ENCODE measurements at places on chromosomes 7 and 10. TPM values are rescaled to one million over a fixed set of nuclear protein-coding genes. Genes with fewer than 3 reads are reported as not detected.

DNA sequence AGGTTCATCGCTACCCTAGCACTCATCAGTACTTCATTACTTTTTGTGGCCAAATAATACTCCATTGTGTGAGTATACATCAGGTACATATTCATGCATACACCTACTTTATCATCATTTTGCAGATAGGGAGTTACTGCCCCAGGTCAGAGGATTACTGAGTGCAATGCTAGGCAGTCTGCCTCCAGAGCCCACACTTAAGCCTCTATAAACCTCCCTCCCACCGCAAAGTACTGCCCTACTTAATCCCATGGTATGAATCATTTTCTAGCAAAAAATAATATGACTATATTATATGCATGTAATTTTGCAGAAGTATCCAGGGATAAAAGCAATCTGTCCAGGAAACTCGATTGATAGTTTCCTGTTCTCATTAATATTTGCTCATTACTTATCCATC is 194.3 kb downstream of the GRID1 start:
- no peak for DNase-seq

GRCh38 chr7:4361774-4362173 is 320.3 kb upstream of the FOXK1 start:
- no peak for DNase-seq

LIPK gene
- not detected for total RNA-seq

DNA sequence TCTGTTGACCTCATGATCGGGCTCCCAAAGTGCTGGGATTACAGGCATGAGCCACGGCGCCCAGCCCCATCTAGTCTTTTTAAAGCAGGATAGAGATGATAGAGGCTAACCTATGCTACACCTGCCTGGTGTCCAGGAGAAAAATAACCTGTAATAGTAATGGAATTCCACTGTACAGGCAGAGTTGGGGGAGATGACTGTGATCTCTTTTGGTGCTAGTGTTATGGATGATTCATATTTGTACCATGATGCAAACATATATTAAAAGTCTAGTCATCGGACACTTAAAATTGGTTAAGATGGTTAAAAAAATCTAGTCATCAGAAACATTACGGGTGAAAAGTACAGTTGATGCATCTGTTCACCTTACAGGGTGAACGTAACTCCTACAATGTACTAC is 6.1 kb upstream of the SAR1A start:
- DNase-seq: no peak

TCAF2 gene
- total RNA-seq: 0.19 TPM

GRCh38 chr7:157177333-157177982 is 38.7 kb downstream of the UBE3C start:
- peak; percentile 66 for DNase-seq

DNA sequence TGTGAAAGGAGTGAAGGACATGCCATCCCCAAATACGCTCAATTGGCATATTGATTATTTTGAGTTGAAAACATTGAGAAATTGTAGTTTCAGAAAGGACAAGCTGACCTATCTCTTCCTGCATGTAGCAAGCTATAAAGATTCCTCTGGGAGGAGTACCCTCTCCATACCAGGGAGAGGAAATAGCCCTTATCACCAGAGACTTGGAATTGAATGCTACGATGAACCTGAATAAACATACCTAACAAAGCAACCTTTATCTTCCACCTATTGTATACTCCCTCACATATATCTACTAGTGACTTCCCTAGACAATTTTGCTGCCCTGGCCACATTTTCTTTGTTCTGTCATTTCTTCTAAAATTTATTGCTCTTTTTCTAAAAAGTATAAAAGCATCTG is 150.2 kb upstream of the EEPD1 start:
- DNase-seq: no peak

DNA sequence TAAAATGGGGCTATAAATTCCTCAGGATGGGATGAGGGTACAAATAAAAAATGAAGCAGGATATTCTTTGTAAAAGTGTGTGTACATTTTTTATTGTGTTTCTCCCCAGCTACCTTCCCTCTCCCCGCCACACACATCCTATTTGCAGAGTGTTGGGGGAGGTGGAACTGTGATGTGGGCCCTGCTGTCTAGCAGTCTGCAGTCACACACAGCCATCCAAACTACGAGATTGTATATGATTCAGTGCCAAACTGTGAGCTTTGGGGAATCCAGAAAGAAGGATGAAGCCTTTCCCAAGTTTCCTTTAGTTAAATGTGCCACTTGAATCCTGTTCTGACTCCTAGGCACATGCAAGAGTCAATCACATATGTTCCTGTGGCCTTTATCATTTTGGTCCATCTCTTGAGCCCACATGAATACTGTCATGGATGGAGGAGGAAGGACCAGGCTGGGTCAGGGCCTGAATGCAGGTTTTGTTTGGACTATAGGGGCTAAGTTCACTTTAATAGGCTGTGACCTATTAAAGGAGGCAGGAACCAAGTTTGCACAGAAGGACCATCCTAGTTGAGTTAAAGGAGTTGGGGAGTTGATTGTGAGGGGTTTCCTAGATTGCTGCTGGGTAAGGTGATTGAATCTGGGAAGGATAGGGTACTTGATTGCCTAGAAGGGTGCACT is 1.1 kb upstream of the SEMA4G start:
- DNase-seq: no peak

DNA sequence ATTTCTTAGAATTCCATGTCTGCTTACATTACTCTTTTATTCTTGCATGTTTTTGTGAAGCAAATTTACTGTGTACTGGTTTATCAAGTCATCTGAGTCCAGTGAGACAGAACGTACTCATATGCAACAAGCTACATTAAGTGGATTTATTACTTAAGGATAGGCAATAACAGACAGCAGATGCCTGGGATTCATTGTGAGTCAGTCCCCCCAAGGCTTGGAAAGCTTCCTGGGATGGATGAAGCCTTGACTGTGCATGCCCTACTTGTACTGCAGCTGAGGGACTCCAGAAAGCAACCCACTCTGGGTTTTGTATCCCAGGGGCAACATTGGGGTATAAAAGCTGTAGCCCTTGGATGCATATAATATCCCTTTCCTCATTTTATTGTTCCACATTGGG is 113.4 kb upstream of the RAB18 start:
- no peak for DNase-seq

- DNase-seq: no peak
These were observed 4.8 kb downstream of the DOCK4 start for GRCh38 chr7:112201411-112201810.

DNA sequence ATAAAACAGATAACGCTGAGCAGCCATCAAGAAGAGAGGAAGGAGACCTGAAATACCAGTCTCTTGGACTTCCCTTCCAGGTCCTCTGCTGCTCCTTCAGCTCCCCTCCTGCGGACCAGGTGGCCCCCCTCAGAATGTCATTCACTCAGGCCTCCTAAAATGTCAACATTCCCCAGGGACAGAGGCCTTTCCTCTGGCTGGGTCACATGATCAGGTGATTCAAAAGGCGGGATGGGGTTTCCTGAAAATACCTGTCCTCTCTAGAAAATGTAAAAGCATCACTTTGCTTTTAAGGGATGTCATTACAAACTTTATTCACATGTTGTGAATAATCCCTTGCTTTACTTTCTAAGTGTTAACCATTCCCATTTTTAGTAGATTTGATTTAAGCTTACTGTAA is 311.1 kb downstream of the INHBA start:
- DNase-seq: no peak

DNA sequence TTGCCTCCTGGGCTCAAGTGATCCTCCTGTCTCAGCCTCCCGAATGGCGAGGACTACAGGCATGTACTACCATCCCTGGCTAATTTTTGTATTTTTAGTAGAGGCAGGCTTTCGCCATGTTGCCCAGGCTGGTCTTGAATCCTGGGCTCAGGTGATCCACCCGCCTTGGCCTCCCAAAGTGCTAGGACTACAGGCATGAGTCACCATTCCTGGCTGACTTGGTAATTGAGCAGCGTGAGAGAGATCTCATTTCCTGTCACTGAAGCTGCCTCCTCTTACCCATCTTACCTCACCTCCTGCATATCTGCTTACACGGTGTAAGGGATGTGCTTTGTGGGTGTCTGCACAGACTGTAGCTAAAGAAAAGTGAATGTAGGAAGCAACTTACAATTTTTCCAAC is 9.7 kb downstream of the IFIT3 start:
- DNase-seq: no peak

PON1 gene
- total RNA-seq: 190 TPM

- no peak for DNase-seq
These were observed 585.2 kb downstream of the PARD3 start for GRCh38 chr10:34229917-34230316.

- DNase-seq: no peak
These were observed 42.8 kb downstream of the FBXL13 start for GRCh38 chr7:103031781-103032180.

- DNase-seq: no peak
These were observed 30.7 kb upstream of the PLPP4 start for GRCh38 chr10:120426306-120426705.

BMPER gene
- 8.5 TPM for total RNA-seq

GRCh38 chr7:101865031-101865430 is 47.6 kb downstream of the CUX1 start:
- DNase-seq: no peak

ZNF853 gene
- 3.0 TPM for total RNA-seq

- DNase-seq: no peak
These were observed 48.4 kb downstream of the TMEM26 start for GRCh38 chr10:61404751-61405150.

GRCh38 chr7:5523052-5523711 is 99.5 kb upstream of the TNRC18 start:
- DNase-seq: no peak

IGFBP1 gene
- 3.5 TPM for total RNA-seq

TAS2R41 gene
- total RNA-seq: 0.25 TPM

NKX2-3 gene
- 0.09 TPM for total RNA-seq

ADAM22 gene
- total RNA-seq: 0.61 TPM

SLC35G1 gene
- total RNA-seq: 7.6 TPM

All from liver (tissue), 10 donors.